ENCODE measurements at places on chromosomes 1 and 21.

DNA sequence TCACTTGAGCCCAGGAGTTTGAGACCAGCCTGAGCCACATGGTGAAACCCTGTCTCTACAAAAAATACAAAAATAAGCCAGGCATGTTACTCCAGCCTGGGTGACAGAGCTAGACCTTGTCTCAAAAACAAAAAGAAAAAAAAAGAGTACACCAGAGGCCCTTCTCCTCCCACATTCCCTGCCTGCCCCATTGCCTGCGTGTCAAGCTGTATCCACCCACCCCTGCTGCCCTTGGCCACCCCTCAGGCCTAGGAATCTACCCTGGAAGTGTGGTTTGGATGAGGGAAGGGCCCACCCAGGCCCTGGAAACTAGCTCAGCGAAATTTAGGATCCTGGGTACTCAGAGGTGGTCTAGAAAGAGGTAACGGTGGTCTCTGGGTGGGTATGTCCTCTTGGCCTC lies 25.7 kb upstream of the WASF2 start:
- no peak for DNase-seq

DNA sequence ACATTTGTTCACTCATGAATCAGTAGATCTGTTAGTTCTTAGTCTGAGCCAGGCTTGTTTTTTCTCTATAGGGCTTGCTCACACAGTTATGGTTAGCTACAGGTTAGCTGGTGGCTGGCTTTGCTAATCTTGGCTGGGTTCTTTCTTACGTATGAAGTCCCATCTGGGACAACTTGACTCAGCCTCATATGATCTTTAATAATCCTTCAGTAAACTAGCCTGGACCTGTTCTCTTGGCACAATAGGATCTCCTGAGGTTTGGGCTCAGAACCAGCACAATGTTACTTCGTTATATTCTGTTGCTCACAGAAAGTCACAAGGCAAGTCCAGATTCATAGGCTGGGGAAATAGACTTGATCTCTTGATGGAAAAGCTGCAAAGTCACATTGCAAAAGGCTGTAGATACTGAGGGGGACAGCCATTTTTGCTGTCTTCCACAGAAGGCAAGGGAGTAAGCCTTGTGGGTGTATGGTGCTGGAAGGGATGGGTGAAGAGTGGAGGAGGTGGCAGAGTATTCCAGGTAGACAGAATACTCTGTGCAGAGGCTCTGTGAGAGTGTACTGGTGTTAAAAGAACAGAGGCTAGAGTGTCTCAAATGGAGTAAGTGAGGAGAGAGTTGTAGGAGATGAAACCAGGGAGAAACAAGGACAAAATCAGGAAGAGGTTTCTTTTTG lies 24.4 kb downstream of the EFCAB7 start:
- DNase-seq: no peak

- DNase-seq: no peak
Observed at GRCh38 chr1:54579337-54579781, 31.3 kb downstream of the ACOT11 start.

GRCh38 chr1:44032170-44032790 lies 1.0 kb upstream of the SLC6A9 start:
- no peak for DNase-seq

GRCh38 chr1:94856868-94857267 lies 36.7 kb downstream of the SLC44A3 start:
- no peak for DNase-seq

- no peak for DNase-seq
Observed at GRCh38 chr1:170853302-170853701, 82.0 kb upstream of the MROH9 start.

- peak; percentile 80 for DNase-seq
Observed at GRCh38 chr1:6033986-6034749, 11.5 kb upstream of the KCNAB2 start.

GRCh38 chr21:34580181-34580700 lies 34.7 kb downstream of the RCAN1 start:
- DNase-seq: no peak

DNA sequence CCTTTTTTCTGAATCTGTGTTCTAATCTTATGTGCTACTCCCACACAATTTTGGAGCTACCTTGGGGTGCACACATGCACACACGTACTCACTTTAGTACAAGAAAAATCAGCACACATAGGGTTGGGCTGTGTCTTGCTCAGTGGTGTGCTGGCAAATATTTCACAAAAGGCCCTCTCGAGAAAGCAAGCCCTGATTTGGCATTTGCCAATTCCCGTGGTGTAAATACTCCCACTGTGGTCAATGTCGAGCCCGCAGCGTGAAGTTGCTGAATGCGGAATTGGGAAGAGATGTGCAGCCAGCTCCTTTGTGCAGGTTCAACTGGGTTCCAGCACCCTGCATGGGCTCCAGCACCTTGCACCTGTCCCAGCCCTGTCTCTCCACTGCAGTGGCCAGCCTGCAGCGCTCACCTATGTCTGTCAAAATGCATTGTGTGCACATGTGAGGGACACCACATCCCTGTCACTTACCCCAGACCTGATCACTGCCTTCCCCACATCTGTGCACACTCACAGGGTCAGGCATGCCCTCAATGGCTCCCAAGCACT lies 78.4 kb upstream of the WNT4 start:
- no peak for DNase-seq

GRCh38 chr1:31936278-31936980 lies 1.7 kb downstream of the PTP4A2 start:
- DNase-seq: no peak

- DNase-seq: no peak
Observed at GRCh38 chr1:56548571-56548970, 30.8 kb downstream of the PLPP3 start.

DNA sequence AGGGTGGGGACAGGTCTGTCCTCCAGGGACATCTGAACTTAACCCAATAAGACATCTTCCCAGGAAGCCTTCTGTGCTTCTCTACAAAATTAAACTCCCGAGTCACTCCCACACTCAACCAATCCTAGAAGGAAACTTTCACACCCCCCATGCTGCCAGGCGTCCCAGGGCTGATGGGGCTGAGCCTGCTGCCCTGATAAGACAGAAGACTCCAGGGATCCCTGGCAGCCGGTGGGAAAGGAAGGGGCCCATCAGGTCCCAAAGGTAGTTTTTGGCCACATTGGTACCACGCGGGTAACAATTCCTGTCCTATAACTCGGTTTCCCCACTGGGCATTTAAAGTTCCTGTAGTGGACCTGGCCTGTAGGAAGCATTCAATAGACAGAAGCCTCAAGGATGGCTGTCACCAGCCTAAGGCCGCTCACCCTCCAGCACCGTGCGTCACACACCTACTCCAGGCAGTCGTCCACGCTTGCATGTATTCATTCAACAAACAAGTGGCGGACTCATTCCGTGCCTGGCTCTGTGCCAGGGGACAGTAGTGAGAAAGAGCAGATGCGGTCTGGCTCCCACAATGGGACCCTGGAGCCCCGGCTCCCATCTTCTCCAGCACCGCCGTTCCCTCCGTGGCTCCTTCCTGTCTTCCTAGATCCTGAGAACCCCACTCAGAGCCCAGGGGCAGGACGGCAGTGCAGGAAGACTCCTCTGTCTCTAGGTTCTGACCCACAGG lies 465.2 kb downstream of the NPHP4 start:
- DNase-seq: no peak

DNA sequence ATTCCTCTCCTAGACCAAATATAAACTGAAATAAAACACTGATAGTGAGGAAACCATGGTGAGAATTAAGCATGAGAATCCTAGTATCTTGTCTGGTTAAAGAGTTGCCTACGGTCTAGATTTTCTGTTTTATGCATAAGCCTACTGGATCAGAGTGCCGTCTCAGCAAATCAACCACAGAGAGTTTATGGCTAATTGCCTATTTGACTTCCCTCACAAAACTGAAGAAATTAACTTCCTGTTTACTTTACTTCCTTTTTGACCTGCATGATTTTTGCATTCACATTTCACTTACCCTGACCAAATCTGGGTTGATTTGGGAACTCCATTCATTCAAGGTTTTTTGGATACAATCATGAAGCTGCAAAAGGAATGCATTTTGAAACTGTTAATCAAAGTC lies 5.0 kb downstream of the GCLM start:
- no peak for DNase-seq

DNA sequence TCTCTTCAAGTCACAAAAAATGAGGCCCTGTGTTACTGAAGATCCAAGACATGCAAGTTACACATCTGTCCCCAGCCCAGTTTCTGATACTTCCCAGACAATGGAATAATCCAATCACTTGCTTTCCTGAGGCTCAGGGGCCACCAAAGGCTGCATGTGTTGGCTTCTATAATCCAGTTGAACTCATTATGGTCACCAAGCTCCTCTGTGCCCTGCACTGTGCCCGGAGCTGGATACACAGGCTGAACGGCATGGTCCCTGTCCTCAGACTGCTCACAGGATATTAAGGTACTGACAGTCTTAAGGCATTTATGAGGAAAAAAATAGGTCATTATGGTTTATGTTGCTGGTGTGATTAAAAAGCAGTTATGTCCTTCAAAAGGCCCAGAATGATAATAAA lies 117.0 kb upstream of the SYT6 start:
- no peak for DNase-seq

- DNase-seq: no peak
Observed at GRCh38 chr1:183077097-183077496, 53.9 kb downstream of the LAMC1 start.

DNA sequence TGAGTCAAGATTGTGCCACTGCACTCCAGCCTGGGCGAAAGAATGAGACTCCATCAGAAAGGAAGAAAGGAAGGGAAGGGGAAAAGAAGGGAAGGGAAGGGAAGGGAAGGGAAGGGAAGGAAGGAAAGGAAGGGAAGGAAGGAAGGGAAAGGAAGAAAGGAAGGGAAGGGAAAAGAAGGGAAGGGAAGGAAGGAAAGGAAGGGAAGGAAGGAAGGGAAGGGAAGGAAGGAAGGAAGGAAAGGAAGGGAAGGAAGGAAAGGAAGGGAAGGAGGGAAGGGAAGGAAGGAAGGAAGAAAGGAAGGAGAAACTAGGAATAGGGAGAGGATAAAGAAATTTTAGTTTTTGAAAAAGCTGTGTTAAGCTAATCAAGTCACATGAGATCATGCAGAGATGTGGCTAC lies 33.4 kb upstream of the NID1 start:
- no peak for DNase-seq

GRCh38 chr1:229538945-229539344 lies 19.6 kb downstream of the ABCB10 start:
- DNase-seq: no peak

GRCh38 chr21:25855576-25855975 lies 120.8 kb downstream of the GABPA start:
- no peak for DNase-seq

DNA sequence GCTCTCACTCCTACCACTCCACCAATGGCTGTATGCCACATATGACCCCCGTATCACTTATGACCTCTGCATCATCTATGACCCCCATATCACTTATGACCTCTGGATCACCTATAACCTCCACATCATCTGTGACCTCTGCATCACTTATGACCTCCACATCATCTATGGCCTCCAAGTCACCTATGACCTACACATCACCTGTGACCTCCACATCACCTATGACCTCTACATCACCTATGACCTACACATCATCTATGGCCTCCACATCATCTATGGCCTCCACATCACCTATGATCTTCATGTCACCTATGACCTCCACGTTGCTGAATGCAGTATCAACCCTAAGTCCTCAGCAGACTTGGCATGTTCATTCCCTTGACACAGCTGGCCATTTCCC lies 271.2 kb downstream of the MATN1 start:
- DNase-seq: no peak

- no peak for DNase-seq
Observed at GRCh38 chr1:163378554-163378953, 56.8 kb downstream of the NUF2 start.

GRCh38 chr1:41243079-41243385 lies 926 bp upstream of the SCMH1 start:
- peak; percentile 89 for DNase-seq

- DNase-seq: no peak
Observed at GRCh38 chr1:153251562-153251961, 7.9 kb upstream of the LORICRIN start.

GRCh38 chr1:92623187-92623778 lies 136.6 kb upstream of the GFI1 start:
- DNase-seq: peak; percentile 11

GRCh38 chr1:6491480-6491962 lies at the start of gene PLEKHG5:
TSS of gene PLEKHG5 (minus strand) at chr1:6491667. CDS start at chr1:6477571, 14,096 bp downstream.
- DNase-seq: no peak

- peak; percentile 40 for DNase-seq
Observed at GRCh38 chr1:23581219-23581618, 21.9 kb upstream of the ID3 start.

- peak; percentile 46 for DNase-seq
Observed at GRCh38 chr1:40404670-40405462, 31.3 kb downstream of the SMAP2 start.

DNA sequence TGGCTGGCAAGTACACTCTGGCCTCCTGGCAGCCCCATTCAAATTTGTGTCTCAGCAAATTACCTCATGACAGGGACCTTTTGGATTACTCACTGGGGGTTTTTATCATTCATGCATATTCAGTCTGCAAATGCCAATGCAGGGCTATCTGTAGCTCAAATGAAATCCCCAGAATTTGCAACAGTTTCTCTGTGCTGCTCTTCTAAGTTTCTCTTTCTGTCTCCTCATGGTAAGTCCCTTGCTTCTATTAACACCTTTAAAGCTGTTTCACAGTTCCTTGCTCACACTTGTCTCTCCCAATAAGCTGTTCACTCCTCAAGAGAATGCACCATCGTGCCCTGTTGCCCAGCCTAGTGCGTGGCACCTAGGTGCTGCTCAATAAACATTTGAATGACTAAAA lies 3.3 kb upstream of the FAM78B start:
- no peak for DNase-seq

- no peak for DNase-seq
Observed at GRCh38 chr1:117260761-117261423, 50.2 kb upstream of the VTCN1 start.

GRCh38 chr1:179052776-179053175 lies 27.1 kb downstream of the FAM20B start:
- DNase-seq: no peak

DNA sequence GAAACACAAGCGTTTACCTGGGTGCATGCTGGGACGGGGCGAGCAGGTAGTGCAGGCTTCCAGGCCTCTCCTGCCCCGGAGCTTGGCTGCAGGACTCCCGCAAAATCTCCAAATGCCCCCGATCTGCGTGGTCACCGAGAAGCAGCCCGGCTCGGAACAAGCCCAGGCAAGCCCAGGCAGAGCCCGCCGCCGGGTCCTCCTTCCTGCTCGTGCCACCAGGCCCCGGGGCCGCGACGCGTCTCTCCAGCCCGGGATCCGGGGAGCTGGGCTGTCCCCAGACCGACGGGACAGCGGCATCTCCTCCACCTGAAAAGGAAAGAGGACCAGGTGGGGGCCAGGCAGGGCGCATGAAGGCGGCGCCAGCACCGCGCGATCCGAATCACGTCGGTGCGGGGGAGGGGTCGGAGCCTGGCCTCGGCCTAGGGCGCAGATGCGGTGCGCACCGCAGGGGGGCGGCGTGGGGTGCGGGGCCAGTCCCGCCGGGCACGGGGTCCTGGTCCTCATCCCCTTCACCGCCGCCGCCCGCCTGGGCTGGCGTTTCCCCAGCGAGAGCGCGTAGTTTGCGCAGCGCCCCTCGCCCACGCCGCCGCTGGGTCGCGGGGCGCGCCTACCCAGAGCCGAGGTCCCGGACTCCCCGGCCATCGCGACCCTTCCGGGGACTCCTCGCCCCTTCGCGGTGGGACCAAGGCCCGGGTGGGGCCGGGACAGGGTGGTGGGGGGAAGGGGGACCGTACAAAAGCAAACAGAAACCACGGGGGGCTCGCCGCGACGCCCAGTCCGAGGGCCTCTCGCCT lies 52.4 kb upstream of the H6PD start:
- no peak for DNase-seq

Data from NCI-H524 (cell line).